ENCODE measurements at places on chromosomes 2 and 18.

- no peak for DNase-seq
These were observed 567.3 kb upstream of the ZNF804A start for GRCh38 chr2:184030989-184031388.

DNA sequence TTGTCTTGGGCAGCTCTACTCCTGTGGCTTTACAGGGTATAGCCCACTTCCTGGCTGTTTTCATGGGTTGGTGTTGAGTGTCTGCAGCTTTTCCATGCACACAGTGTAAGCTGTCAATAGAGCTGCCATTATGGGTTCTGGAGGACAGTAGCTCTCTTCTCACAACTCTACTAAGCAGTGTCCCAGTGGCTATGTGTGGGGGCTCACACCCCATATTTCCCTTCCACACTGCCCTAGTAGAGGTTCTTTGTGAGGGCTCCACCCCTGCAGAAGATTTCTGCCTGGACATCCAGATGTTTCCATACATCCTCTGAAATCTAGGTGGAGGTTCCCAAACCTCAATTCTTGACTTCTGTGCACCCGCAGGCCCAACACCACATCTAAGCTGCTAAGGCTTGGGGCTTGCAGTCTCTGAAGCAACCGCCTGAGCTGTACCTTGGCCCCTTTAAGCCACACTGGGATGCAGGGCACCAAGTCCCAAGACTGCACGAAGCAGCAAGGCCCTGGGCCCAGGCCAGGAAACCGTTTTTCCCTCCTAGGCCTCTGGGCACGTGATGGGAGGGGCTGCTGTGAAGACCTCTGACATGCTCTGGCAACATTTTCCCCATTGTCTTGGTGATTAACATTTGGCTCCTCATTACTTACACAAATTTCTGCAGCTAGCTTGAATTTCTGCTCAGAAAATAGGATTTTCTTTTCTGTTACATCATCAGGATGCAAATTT lies 9.4 kb downstream of the ELAC1 start:
- no peak for DNase-seq

DNA sequence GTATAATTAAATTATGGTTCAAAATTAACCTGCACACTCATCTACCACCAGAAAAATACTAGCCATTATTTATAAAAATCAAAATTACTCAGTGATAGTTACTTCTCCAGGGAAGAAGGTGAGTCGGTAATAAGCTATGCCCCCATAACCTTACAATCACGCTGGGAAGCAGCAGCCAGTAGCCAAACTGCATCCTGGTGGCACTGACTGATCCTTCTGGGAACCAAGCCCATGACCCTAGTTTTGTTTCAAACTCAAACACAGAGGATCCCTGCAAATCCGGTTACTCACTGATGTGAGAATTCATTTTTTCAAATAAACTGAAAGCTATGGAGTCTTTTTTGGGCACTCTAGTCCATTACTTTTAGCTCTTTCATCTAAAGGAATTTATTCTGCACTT lies 88.2 kb upstream of the VWC2L start:
- DNase-seq = no peak

DNA sequence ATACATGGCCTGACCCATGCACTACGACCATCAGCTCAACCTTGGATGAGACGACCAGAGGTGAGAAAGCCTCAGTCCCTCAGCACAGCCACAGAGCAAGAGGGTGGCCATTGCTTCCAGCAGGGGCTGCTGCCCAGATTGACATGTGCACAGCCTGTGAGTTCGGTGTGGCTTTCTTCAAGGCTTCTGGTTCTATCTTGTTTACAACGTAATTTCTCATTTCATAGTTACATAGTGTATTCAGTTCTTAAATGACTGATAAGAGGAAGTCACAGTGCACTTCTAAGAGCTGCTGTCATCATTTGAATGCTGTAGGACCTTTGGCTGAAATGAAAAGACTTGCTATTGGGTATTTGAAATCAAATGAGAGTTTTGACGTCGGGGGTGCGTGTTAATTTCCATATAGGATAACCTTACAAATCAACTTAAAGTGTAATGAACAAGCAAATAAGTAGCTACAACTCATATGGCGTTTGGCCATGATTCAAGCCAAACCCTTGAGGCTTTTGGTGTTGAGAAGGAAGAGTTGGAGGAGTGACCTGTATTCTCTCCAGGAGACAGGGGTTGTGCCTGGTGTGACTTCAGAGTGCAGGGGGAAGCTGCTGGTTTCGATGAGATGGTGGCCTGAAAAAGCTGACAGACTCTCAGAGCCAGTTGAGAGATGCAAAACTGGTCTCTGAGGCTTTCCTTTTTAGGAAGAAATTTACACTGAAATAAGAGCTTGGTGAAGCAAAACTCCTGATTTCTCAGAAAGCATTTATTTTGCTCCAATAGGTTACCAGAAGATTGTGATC lies 51.0 kb downstream of the TSHZ1 start:
- no peak for DNase-seq

GRCh38 chr2:230583581-230583980 lies 129.1 kb upstream of the CAB39 start:
- no peak for DNase-seq

DNA sequence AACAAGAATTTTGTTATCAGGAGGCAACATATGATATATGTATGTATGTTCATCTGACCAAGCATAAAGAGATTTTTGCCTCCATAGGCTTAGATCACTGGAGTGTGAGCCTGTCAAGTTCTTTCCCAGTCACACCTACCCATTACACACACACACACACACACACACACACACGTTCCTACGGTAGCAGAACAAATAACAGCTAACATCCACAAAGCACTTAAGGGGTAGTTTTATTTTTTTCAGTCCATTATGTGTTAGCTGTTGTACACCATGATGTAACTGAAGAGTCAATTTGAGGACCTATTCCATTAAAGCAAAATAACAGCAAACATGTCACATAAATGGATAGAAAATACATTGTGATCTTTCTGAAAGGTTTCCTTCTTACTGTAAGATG lies 39.5 kb downstream of the UGP2 start:
- no peak for DNase-seq

DNA sequence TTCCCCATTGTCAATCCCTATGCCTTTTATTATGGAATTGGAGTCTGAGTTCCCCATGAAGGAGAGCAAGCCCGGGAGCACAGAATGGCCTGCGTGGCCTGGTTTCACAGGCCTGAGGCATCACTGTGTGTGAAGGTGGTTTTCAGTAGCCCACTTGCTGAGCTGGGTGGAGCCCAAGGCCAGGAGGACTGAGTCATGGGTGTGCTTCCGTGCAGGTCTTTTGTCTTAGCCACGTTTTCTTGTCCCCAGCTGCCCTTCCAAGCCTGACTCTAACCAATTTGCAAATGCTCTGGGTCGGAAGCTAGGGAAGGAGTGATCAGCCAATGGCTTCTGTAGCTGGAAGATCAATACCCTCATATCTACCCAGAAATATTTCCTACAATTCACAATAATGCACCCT lies 119.2 kb downstream of the MAPK4 start:
- no peak for DNase-seq
